ENCODE measurements at places on chromosomes 7 and 10.

GRCh38 chr10:101256387-101256786 is 27.1 kb upstream of the LBX1 start:
- DNase-seq, result no peak

- DNase-seq, result no peak
Measured at GRCh38 chr7:112154690-112155089, 51.5 kb downstream of the DOCK4 start.

DNA sequence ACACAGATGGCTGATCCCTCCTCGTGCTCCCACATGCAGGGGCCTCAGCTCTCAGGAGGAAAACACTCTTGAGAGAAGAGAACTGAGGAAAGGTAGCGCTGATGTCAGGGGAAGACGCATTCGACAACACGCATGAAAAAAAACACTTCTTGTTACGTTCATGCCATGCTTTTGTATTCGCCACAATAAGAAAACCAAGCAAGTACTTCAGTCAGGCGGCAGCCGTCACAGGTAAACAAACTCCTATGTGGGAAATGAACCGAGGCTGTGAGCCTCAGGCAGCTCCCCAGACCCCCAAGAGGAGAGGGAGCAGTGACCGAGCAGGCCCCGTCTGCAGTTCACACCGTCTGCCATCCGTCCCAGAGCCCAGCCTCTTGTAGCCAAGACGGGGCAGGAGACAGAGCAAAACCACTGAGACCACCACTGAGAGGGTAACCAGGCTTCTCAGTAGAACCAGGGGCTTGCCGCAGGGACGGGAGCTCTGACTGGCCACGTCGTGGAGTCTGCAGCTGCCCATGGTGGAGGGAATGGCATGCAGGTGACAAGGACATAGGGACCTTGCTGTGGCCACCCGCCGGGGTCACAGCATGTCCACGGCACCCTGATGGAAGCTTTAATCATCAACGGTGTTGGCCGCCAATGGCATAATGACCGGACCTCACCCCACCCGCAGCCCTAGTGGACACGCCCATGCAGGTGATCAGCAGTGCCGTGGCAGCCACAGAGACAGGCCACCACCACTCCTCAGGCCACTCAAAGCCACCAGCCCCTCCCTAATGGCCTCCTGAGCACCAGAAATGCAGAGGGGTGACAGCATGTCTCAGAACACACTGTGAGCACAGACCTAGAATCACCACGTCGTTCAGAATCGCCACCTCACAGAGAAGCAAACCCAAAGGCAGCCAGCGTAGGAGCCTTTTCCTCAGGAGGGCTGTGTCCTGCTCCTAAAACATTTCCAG is 304.3 kb downstream of the PTPRN2 start:
- no peak for DNase-seq

- no peak for DNase-seq
Measured at GRCh38 chr7:55570939-55571338, 1.4 kb downstream of the VOPP1 start.

GRCh38 chr7:15757041-15758000 is 70.8 kb upstream of the MEOX2 start:
- no peak for DNase-seq

GRCh38 chr7:155576416-155576815 is 30.1 kb upstream of the CNPY1 start:
- no peak for DNase-seq

GRCh38 chr10:70675496-70676161 is 3.3 kb downstream of the ADAMTS14 start:
- no peak for DNase-seq

- no peak for DNase-seq
Measured at GRCh38 chr10:72009425-72010081, 45.4 kb downstream of the CHST3 start.

GRCh38 chr7:12771378-12771877 is 84.0 kb downstream of the ARL4A start:
- no peak for DNase-seq

GRCh38 chr10:103707956-103708626 is 147.3 kb downstream of the SH3PXD2A start:
- no peak for DNase-seq
